ENCODE measurements at places on chromosomes 12 and 14. TPM values are rescaled to one million over a fixed set of nuclear protein-coding genes. Genes with fewer than 3 reads are reported as not detected.

Gene TMPRSS12
- total RNA-seq: not detected

Gene RNASE3
- not detected for total RNA-seq

DNA sequence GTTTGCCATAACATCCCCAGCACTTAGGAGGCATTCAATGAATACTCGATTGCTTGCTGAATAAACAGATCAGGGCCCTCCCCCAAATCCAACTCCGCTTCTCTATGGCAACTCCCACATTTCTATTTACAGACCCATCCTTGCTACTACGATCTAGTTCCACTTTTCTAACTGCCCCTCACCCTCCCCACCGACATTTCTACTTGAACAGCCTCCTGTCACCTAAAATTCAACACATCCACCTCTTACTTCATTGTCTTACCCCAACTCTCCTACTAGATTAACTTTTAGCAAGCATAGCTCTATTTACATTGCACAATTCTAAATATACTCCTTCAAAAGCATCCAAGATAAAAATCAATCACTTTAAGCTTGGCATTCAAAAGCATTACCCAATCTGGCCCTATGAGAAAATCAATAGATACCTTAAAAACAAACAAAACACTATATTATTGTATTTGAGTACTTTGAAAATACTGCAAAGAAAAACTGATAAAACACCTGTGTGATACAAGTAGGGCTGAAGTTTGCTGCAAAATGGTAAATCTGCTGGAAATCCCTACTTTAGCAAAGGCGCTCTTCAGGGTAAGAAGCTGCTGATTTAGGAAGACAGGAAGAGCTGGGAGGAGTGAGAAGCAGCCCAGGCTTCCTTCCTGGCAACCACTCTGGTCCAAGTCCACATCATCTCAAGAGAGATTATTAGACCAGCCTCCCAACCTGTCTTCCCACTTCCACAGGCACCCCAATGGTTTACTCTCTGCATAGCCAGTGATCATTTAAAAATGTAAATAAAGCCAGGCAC, 96.4 kb downstream of the HECTD4 start:
- H3K27me3 ChIP-seq: no peaks in the 10 kb centered on the region
- DNase-seq: no peak
- no peaks in the 10 kb centered on the region for H3K4me1 ChIP-seq
- no peak overlapping the region for H3K27ac ChIP-seq
- no peak overlapping the region for H3K4me3 ChIP-seq
- H3K36me3 ChIP-seq: peaks cover 2% of the 10 kb centered on the region

DNA sequence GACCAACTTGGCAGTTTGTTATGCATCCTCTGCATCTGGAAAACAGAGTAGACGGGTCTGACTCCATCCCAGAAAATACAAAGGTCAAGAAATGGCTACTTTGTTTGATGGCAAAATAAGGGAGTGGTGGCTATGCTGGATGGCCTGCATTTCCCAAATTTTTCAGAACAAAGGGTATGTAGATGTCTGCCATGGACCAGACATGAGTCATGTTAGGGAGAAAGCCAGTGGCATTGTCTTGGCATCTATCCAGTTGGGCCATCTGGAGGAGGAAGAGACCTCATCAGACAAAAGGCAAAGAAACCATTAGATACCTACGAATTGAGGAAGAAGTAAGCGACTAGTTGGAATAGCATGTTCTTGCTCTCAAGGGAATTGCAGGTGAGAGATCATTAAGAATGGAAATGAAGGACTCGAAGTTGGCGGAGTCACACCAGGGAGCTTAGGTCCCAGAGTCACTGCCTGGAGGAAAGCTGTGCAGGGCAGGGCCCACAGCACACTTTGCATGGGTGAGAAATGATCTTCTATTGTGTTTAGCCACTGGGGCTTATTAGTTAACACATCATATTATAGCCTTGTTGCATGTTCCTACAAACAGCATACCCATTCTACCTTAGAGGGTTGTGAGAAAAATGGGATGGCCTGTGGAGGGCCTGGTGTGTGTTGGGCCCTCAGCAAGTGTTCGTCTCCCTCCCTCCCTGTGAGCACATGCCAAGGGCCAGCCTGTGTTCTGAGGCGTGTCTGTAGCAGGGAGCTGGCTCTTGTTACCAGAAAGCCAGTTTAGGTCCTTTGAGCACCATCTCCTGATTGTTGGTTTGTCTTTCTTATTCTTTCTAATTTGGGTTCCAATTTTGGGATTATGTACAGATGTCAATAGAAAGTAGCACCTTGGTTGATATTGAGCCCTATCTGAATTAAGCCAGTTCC, 119.4 kb downstream of the KTN1 start:
- H3K36me3 ChIP-seq: no peaks in the 10 kb centered on the region
- no peaks in the 10 kb centered on the region for H3K4me1 ChIP-seq
- no peak overlapping the region for H3K27ac ChIP-seq
- H3K27me3 ChIP-seq: no peaks in the 10 kb centered on the region

DNA sequence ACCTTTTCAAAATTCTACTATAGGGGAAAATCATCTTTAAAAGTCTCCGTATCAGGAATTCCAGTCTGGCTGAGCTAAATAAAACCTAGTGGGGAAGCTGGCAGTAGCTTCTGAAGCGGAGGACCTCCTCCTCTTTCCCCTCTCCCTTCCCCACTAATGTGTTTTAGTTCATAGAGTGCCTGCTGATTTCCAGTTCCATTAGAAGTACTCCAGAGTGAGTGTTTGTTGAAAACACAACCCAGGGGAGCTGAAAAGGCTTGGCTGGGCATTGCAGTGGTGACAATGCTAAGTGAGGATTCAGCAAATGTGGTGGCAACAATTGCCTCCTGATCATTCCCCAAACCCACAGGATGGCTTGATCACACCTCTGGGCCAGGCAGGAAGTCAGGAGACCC, 144.2 kb upstream of the FRMD6 start:
- no peaks in the 10 kb centered on the region for H3K27me3 ChIP-seq
- no peak for DNase-seq
- H3K36me3 ChIP-seq: no peaks in the 10 kb centered on the region
- H3K4me1 ChIP-seq: peaks cover 8% of the 10 kb centered on the region
- no peak overlapping the region for H3K4me3 ChIP-seq
- H3K27ac ChIP-seq: peak overlapping the region; percentile 56

DNA sequence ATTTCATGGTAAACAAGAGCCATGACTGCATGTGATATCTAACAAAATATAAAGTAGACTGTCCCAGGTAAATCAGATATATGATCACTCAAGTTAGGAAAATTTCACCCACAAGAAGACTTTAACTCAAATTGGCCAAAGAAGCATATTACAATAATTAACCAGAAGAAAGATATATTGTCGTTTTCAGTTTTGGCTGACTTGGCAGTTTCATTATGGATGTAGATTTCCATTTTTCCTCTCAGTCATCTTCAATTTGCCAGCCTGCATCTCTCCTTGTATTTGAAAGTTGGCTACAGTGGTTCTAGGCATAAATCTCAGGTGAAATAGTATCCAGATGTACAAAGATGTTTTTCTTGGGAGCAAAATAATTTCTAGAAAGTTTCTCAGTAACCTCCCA, 761.6 kb downstream of the LRFN5 start:
- no peaks in the 10 kb centered on the region for H3K36me3 ChIP-seq
- no peaks in the 10 kb centered on the region for H3K4me1 ChIP-seq
- H3K27me3 ChIP-seq: no peaks in the 10 kb centered on the region
- no peak overlapping the region for H3K4me3 ChIP-seq
- no peak overlapping the region for H3K27ac ChIP-seq

- no peak overlapping the region for H3K4me3 ChIP-seq
- H3K27me3 ChIP-seq: no peaks in the 10 kb centered on the region
- H3K27ac ChIP-seq: no peak overlapping the region
- no peaks in the 10 kb centered on the region for H3K36me3 ChIP-seq
- DNase-seq: no peak
These were observed 7.3 kb downstream of the TESC start for GRCh38 chr12:117091758-117092510.

GRCh38 chr14:101836135-101836534, 74.6 kb downstream of the PPP2R5C start:
- H3K27me3 ChIP-seq: no peaks in the 10 kb centered on the region
- no peak for DNase-seq
- peaks cover 3% of the 10 kb centered on the region for H3K4me1 ChIP-seq
- peak overlapping the region; percentile 41 for H3K4me3 ChIP-seq
- H3K27ac ChIP-seq: peak overlapping the region; percentile 69

DNA sequence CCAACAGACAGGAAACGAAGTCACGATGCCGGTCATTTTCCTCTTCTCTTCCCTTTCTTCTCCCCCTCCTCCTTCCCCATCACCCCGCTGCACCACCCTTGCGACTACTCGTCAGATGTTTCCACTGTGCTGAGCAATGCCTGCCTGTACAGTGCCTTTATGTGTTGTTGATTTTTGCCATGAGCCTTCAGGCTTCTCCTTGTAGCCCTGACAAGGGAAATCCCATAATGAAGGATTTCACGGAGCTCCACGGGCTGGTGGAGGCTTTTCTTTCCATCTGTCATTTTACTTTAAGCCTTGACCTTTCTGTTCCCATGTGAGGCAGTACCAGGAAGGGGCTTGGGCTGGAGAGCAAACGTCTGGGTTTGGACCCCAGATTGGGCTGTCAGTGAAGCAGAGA, 28.7 kb upstream of the CCND2 start:
- H3K27me3 ChIP-seq: no peaks in the 10 kb centered on the region
- H3K4me3 ChIP-seq: no peak overlapping the region
- no peak overlapping the region for H3K27ac ChIP-seq
- H3K36me3 ChIP-seq: no peaks in the 10 kb centered on the region

- DNase-seq: no peak
- no peaks in the 10 kb centered on the region for H3K4me1 ChIP-seq
- no peaks in the 10 kb centered on the region for H3K27me3 ChIP-seq
- no peak overlapping the region for H3K27ac ChIP-seq
- no peaks in the 10 kb centered on the region for H3K36me3 ChIP-seq
- no peak overlapping the region for H3K4me3 ChIP-seq
These were observed 48.2 kb upstream of the MANSC4 start for GRCh38 chr12:27828196-27828595.

- DNase-seq: no peak
- peaks cover 1% of the 10 kb centered on the region for H3K36me3 ChIP-seq
- no peaks in the 10 kb centered on the region for H3K27me3 ChIP-seq
- no peaks in the 10 kb centered on the region for H3K4me1 ChIP-seq
- no peak overlapping the region for H3K4me3 ChIP-seq
These were observed 21.1 kb downstream of the TMED8 start for GRCh38 chr14:77355811-77356210.

DNA sequence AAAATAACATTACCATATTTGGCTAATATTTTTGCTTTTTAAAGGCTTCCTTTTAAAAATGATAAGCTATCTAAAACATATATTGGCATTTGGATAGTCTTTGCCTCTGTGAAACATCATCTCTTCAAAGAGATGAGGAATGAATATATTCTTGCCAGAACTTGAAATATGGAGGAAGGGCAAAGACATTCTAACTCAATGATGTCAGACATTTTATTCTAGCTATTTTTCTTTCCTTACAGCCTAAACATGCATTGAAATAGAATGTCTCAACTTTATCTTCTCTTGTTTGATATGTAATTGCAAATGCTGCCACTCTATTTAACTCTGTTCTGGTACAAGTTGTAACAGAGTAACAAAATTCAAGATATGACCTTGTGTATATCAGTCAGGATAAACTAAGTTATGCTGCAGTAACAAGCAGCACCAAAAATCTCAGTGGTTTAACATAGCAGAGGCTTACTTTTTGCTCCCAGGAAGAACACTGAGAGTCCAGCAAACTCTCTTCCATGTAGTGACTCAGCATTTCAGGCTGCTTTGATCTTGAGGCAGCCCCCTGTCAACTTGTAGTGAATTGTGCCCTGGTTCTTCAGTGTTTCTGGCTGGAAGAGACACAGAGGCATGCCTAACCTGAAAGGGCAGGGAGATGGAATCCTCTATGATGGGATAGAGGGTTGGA, 11.0 kb downstream of the IRAK3 start:
- H3K27ac ChIP-seq: no peak overlapping the region
- no peak overlapping the region for H3K4me3 ChIP-seq
- peaks cover 18% of the 10 kb centered on the region for H3K4me1 ChIP-seq
- no peaks in the 10 kb centered on the region for H3K27me3 ChIP-seq

DNA sequence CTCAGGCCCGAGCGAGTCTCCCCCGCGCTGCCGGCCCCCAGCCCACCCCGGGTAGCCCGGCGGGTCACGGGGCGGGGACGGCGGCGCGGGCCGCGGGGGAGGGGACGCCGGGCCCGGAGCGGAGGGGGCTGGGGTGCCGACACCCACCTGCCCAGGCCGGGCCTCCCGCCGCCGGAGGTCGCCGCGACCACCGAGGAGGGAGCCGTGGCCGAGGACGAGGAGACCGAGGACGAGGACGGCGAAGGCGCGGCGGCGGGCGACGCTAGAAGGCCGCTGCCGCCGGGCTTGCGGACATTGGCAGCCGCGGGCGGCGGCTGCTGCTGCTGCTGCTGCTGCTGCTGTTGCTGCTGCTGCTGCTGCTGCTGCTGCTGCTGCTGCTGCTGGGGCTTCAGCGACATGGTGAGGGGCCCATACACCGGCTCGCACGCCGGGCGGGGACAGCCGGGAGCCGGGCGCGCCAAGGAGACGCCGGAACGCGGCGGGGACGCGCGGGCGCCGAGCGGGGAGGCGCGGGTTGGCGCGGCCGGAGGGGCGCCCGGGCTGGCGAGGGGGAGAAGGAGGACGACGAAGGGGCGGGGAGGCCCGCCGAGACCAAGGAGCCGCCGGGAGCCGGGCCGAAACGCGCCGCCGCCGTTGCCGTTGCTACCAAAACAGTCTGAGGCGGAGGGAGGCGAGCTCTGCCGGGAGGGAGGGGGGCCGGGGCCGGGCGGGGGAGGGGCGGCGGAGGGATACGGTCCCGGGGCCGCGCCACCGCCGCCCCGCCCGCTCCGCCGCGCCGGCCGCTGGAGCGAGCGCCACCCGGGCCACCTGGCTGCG, at the start of gene ATXN2:
Gene ATXN2 (minus strand): TSS at position 679 of the 816 bp plus-strand sequence. CDS start 281 bp downstream, at position 398.
- DNase-seq: peak; percentile 76
- H3K27me3 ChIP-seq: no peaks in the 10 kb centered on the region
- peaks cover 21% of the 10 kb centered on the region for H3K4me1 ChIP-seq
- H3K27ac ChIP-seq: peak within 1 kb of the TSS; percentile 89
- H3K4me3 ChIP-seq: peak within 1 kb of the TSS; percentile 95

Data from ascending aorta (tissue), 2 donors.